ENCODE measurements at places on chromosomes 7 and 10.
A peak's percentile ranks its signal among the peaks of the same experiment; 100 is the strongest.

GRCh38 chr7:87934699-87935383 is 790 bp downstream of the ADAM22 start:
- DNase-seq: no peak

GRCh38 chr7:92823042-92823441 is 13.3 kb downstream of the CDK6 start:
- no peak for DNase-seq

- no peak for DNase-seq
Observed at GRCh38 chr10:35219292-35219691, 92.6 kb downstream of the CREM start.

DNA sequence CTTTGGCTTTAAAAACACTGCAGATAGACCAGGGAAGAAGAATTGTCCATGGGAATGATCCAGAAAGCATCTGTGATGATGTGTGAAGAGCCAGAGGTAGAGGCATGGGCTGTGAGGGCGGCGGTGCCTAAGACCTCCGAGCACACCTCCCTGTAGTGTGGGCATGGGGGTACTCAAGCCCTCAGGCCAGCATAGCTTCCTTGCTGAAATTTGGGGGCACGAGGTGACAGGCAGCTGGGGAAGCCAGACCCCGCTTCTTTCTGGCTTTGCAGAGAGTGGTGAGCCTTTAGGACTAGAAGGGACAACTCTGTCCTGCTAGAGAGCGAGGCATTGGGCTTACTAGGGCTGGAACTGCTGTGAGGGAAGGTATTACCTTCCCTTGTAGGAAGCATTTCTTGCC is 187.7 kb upstream of the SH2B2 start:
- DNase-seq: no peak

DNA sequence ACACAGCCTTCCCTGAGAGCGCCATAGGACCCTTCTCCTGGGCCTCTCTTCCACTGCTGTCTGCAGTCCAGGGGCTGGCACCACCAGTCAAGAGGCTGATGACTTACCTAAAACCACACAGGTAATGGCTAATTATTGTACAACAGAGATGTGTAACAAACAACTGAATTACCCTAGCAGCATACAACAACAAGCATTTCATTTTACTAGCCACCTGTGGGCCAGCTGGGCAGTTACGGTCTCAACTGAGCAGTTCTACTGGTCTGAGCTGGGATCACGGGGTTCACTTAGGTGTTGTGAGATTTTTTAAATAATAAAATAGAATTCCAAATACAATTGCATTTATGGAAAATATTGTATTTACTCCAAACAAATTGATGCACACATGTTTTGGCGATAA is 431.9 kb downstream of the TNS3 start:
- no peak for DNase-seq

DNA sequence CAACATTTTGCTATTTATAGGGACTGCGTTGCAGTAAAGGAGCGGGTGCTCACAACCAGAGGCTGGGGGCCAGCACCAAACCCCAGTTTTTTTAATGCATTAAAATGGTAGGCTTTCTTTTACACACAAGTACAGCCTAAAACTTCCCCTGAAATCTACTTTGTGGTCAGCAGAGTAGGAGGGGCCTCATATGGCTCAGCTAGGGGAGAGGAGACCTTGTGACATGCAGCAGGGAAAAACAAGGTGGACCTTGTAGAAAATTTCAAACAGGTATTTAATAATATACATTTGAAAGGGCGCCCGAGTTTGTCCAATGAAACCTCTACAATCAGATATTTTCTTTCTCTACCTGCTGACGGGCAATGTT is 1.4 kb downstream of the CCDC136 start:
- DNase-seq: no peak

DNA sequence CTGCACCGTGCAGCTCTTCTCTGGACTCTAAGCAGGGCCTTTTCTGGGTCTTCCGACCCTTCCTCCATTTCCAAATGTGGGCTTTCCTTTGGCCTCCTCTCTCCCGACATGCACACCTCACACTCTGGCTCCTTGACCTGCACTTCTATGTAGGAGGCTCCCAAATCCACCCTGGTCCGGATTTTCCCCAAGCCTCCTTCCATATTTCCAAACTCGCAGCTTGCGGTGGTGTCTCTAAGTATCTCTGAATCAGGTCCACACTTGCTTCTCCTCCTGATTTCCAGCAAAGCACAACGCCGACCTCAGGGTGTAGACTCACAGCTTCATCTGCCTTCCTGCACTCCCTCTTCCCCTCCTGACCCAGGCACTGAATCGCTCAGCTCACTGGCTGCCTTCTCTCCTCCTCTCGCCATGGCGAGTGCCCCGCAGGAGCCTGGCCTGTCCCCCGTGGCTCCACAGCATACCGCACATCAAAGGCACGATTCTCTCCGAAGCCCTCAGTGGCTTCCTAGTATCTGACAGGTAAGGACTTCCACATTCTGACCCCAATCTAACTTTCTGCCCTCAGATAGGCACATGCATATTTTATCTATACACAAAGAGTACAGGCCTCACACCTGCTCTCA is 27.8 kb downstream of the DIP2C start:
- no peak for DNase-seq

DNA sequence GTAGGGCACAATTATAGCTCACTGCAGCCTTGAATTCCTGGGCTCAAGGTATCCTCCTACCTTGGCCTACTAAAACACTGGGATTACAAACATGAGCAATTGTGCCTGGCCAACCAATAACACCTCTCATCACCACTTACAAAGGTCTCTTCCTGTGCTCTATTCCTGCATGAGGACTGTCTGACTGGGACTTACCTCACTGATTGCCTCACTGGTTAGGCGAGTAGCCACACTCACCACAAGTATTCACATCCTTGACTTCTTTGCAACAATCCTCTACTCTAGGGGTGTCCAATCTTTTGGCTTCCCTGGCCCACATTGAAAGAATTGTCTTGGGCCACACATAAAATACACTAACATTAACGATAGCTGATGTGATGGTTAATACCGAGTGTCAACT is 22.6 kb upstream of the PDIA4 start:
- no peak for DNase-seq

GRCh38 chr7:115274-115911 is 77.0 kb upstream of the FAM20C start:
- no peak for DNase-seq

GRCh38 chr10:58140691-58141347 is 126.9 kb downstream of the IPMK start:
- DNase-seq: no peak

GRCh38 chr7:83365746-83366145 is 203.1 kb upstream of the PCLO start:
- no peak for DNase-seq

DNA sequence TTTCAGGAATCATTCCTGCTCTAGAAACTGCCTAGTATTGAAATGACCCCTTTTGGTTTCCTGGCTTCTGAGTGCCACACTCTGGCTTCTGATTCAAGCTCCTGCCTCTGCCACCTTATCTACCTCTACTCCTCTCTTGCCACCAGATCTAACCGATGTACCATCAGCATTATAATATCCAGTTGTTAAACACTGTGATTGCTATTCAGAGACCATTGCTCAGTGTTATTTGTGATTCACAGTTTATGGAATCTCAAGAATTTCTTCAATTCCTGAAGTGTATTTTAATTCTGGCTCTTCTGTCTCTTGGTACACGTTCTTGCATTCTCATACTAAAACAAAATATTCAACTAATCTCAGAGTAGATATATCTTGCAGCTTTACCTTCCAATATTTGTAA is 88.7 kb downstream of the DYNC1I1 start:
- DNase-seq: no peak

- DNase-seq: no peak
Observed at GRCh38 chr10:98599032-98599610, 152.4 kb upstream of the HPS1 start.

- no peak for DNase-seq
Observed at GRCh38 chr7:97982647-97983046, 7.3 kb downstream of the OCM2 start.

DNA sequence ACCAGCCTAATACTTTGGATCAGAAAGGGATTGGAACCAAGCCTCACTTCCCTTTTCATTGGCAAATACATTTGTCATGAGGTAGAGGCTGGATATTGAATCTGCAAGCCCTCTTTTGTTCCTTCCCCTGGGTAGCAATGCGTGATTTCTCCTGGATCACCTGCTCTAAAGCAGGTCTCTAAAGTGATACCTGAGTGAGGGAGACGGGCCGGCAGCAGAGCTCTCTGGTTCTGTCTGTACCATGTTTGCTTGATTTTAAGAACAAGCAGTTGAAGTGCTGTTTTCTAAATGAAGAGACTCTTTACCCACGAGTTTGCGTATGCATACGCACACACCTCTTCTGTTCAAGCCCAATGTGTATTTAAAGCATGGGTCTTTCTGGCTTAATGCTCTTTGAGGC is 41.1 kb downstream of the GARS1 start:
- no peak for DNase-seq

DNA sequence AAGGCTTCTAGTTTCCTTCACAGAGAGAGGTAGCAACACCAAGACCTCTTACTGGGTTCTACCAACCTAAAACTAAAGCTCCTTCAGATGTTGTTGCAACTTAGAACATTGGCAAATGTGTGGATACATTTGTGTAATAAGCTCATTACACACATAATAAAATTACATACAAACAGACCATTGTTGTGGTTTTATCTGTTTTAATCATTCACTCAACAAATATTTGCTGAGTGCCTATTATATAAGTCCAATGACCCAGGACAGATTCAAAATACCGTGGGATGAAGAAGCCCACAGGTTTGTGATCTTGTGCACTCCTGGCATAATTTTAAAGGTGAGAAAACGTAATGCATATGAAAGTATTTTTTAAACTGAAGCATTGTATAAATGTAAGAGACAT is 160.4 kb upstream of the NPVF start:
- no peak for DNase-seq

GRCh38 chr10:61943674-61944378 is 42.3 kb downstream of the ARID5B start:
- DNase-seq: no peak

GRCh38 chr10:71708897-71709882 is 10.4 kb downstream of the C10orf105 start:
- DNase-seq: no peak

- no peak for DNase-seq
Observed at GRCh38 chr10:121593281-121594075, 4.8 kb downstream of the FGFR2 start.

- no peak for DNase-seq
Observed at GRCh38 chr7:44058759-44059218, 6.6 kb downstream of the PGAM2 start.

- DNase-seq: no peak
Observed at GRCh38 chr7:102943423-102944169, 30.8 kb downstream of the LRRC17 start.

- DNase-seq: no peak
Observed at GRCh38 chr10:35585903-35586535, 19.1 kb upstream of the GJD4 start.

GRCh38 chr7:48085433-48085791 is 3.7 kb upstream of the UPP1 start:
- no peak for DNase-seq

DNA sequence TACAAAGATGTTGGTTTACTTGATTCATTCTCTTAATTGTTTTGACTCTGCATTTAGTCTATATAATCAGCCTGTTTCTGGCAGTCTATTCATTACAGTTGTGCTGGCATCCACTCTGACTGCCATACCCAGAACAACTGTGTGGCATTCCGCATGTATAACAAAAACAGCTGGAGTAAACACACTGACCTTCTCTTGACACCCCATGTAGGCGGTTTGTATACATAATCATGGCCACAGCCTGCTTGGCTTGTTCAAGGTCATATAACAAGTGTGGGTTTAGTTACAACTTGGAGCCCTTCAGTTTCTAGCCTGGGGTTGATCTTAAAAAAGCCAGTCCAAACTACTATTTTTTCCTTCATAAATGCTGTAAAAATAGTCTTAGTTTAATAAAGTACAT is 70.9 kb downstream of the MBL2 start:
- DNase-seq: no peak

DNA sequence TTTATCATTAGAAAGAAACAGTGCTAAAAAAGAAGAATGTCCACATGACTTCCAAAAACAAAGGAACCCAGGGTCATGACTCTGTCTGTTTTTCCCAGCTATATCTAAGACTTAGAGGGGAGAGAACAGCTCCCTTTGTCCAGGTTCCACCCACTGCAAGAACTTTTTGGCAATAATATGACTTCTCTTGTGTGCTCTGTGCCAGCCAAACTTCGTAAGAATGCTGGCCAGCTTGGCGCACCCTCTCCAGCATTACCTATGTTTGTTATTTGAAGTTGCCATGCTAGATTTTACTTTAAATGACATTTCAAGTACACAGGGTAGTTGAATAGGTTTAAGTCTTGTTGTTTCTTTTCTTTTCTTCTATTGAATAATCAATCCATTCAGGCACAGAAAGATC is 371.4 kb downstream of the KCNMA1 start:
- no peak for DNase-seq

- no peak for DNase-seq
Observed at GRCh38 chr10:64219271-64220025, 698.2 kb downstream of the REEP3 start.

DNA sequence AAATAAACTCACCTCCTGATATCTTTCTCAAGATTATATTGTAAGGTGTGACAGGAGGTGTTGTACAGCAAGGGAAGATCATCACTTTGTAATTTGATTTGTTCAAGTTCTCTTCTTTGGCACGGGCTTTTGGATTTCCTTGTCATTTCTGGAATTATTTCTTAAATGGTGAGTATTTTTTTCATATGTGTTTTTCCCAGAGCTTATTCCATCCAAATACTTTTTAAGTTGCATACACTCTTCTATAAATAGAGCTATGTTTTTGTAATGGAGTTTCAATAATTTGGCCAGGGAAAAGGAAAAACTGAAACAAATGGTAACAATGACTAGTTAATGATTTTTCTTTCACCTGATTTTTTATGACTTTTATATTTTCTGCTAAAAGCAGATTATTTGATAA is 92.5 kb downstream of the CFAP58 start:
- no peak for DNase-seq

GRCh38 chr7:82318786-82319185 is 124.8 kb downstream of the CACNA2D1 start:
- no peak for DNase-seq

GRCh38 chr10:30868611-30869010 is 163.1 kb downstream of the ZNF438 start:
- no peak for DNase-seq

- no peak for DNase-seq
Observed at GRCh38 chr10:86940677-86941076, 16.7 kb downstream of the MMRN2 start.

- DNase-seq: no peak
Observed at GRCh38 chr10:78398382-78398781, 364.7 kb downstream of the RPS24 start.

GRCh38 chr10:46520941-46521340 is 35.5 kb downstream of the GPRIN2 start:
- DNase-seq: peak; percentile 6

- no peak for DNase-seq
Observed at GRCh38 chr10:91571671-91572070, 61.2 kb downstream of the PPP1R3C start.

DNA sequence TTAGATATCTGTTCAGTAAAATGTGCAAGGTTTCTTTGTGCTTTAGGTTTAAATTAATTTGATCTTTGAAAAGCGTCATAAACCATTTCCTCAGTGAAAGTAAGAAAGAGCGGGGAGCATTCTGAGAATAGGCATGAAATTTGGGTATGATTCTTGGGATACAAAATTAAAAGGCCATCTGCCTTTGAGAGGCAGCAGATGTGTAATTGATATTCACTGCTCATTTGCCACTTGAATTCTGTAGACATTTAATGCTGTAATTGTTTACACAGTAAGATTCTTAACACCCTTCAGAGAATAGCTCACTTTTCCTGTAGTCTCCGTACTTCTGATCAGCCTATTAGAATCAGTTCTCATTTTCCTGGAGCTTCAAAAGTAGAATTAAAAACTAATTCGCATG is 18.7 kb downstream of the FRMD4A start:
- no peak for DNase-seq

All from activated CD4-positive, alpha-beta T cell treated with anti-CD3 and anti-CD28 coated beads for 1 hour (primary cell).